ENCODE measurements at places on chromosomes 3 and 15.

GRCh38 chr3:101827211-101828174, 21.8 kb upstream of the NFKBIZ start:
- DNase-seq: peak; percentile 84

DNA sequence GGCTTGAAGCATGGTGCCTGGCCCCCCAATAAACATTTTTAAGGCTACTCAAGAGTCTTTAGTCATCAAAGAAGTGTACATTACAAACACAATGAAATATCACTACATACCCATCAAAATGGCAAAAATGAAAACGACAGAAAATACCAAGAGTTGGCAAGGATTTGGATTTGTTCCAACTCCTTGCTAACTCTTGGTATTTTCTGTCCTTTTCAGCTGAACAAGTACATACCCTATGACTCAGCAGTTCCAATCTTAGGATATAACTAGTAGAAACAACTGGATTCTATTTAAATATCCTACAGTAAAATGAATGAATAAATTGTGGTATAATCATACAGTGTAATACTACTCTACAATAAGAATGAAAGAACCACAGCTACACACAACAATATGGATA, 25.1 kb upstream of the GABPB1 start:
- no peak for DNase-seq

DNA sequence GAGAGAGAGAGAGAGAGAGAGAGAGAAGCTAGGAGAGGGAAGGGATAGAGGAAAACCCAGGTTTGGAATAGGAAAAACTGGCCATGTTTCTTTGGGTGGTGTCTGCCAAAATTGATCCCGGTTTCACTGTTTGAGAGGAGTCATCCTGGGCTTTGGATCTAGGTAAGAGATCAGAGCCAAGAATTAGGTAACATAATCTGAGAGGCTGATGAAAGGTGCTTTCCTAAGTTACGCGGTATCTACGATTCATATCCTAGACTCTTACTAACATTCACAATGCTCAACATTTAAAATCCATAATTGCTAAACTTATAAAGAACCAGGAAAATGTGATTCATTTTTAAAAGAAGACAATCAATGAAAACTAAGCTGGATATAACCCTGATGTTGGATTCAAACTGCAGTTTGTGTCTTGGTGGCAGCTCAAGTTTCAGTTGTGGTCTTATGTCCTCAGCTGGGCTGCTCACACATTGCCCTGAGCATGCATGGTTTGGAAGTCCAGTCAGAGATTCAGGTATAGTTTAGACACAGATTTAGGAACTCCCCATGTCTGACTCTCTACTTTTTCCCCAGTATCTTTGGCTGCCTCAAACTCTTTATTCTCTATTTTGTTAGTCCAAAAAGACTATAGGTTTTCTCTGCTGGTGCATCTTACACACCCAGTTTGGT, 42.5 kb upstream of the FMN1 start:
- no peak for DNase-seq

GRCh38 chr3:120645083-120645845, 36.8 kb downstream of the HGD start:
- DNase-seq: no peak

DNA sequence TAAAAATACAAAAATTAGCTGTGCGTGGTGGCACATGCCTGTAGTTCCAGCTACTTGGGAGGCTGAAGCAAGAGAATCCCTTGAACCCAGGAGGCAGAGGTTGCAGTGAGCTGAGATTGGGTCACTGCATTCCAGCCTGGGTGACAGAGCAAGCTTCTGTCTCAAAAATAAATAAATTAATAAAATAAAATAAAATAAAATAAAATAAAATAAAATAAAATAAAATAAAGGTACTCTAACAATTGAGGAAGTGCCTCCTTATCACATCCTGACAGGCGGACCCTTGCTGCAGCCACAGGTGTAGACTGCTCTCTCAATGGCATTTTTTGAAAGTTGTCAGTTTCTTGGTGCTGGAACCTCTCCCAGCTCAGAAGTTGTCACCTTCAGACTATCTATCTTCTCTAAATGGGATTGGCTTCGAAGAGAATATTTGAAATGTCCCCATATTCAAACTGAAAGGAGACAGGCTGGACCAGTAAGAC, 304.1 kb downstream of the RORA start:
- DNase-seq: no peak

GRCh38 chr3:49673715-49674496, at the start of gene APEH:
TSS of gene APEH (plus strand) at chr3:49674351. CDS start at chr3:49674402, 51 bp downstream.
- peak; percentile 89 for DNase-seq

- no peak for DNase-seq
Observed at GRCh38 chr15:40807888-40808461, 702 bp upstream of the DNAJC17 start.

- DNase-seq: no peak
Observed at GRCh38 chr3:122409446-122409845, 6.4 kb downstream of the WDR5B start.

DNA sequence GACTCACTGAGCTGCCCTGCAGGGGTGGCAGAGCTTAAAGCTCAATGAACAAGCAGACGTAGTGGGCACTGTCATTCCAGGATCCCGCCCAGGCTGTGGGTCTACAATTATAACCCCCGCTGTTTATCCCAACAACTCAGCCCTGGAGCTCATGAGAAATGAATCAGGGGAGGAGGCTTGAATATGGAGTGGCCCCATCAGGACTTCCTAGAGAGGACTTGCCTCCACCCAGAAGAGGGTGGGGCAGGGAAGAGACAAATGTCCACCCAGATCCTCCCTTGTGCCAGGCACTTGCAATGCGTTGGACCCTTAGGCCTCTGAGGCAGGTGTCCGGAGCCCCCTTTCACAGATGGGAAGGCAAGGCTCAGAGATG, 33.0 kb downstream of the SLC6A20 start:
- no peak for DNase-seq

- no peak for DNase-seq
Observed at GRCh38 chr15:84003791-84004503, 231.6 kb upstream of the GOLGA6L4 start.

- no peak for DNase-seq
Observed at GRCh38 chr15:68542771-68543164, 36.0 kb upstream of the CORO2B start.

DNA sequence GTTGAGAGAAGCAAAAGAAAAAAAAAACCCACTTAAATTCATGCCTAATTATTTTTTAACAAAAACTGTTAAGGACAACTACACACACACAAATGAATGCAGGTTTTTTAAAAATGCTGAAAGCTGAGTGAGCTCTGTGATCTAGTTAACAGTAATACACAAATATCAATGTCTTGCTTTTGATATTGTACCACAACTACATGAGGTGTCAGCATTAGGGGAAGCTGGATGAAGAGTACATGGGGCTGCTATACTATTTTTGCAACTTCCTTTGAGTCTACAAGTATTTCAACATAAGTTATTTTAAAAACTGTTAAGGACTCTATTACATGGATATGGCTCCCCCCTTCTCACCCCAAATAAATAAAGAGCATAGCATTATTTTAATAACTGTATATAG, 44.7 kb downstream of the SUCLG2 start:
- DNase-seq: no peak

DNA sequence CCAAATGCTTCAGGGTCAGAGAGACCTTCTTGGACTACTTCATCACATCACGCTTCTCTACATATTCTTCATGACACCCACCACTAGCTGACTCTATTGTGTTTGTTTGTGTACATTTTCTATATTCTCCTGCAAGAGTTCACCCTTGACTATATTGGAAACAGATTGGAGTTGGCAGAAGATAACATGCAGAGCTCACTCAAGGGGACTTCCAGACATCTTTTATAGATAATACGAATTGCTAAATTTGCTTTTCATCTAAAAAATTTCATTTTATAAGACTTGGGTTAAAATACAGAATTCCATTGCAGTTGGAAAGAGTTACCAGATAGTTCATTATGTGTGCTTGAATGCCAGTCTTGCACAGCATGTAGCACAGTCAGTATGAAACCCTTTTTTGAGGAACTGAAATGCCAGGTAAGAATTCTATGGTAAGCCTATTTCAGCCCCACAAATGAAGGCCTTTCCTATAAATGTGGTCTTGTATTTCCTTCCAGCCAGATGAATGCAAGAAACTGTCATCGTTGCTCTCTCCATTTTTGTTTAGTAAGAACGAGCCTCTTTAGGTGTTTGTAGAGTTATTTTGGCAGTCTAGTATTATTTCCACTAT, 177.6 kb downstream of the GHSR start:
- DNase-seq: no peak

DNA sequence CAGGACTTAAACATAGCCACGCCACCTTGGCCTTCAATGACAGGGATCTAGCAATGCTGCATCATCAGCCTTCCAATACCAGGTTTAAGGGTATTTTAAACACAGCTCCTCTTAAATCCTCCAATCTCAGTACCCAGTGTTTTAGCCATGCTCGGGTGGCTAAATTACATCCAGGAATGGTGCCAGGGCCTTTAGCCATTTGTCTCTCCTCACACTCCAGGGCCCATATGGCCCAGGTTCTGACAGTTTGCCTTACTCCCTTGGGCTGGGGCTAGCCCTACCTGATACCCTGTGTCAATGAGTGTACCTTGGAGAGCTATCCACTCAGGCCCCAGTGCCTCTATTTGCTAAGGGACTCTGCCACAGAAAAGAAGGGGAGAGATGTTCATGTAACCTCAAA, 29.4 kb downstream of the ZNF589 start:
- no peak for DNase-seq

DNA sequence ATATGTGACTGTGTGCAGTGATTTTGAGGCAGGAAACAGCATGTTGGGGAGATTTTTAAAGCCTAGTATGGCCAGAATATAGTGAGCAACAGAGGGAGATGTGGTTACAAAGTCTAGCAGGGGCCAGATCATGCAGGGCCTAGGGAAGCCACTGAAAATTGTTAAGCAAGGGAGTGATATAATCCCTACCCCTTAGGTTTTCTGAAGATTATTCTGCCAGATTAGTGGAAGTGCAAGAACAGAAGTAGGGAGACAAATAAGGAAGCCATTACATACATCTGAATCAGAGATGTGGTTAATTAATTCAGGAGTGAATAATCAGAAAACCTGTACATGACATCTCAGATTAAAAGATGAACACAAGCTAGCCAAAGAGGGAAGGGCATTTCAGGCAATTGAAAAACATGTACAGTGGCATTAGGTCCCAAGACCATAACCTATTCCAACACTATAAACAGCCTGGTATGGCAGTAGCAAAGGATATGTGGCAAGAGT, 54.8 kb downstream of the MSL2 start:
- peak; percentile 35 for DNase-seq

- no peak for DNase-seq
Observed at GRCh38 chr3:193915099-193915498, 220.8 kb upstream of the HES1 start.

GRCh38 chr3:182410051-182410450, 383.3 kb upstream of the ATP11B start:
- DNase-seq: no peak

- no peak for DNase-seq
Observed at GRCh38 chr3:43964640-43965039, 273.9 kb downstream of the ABHD5 start.

DNA sequence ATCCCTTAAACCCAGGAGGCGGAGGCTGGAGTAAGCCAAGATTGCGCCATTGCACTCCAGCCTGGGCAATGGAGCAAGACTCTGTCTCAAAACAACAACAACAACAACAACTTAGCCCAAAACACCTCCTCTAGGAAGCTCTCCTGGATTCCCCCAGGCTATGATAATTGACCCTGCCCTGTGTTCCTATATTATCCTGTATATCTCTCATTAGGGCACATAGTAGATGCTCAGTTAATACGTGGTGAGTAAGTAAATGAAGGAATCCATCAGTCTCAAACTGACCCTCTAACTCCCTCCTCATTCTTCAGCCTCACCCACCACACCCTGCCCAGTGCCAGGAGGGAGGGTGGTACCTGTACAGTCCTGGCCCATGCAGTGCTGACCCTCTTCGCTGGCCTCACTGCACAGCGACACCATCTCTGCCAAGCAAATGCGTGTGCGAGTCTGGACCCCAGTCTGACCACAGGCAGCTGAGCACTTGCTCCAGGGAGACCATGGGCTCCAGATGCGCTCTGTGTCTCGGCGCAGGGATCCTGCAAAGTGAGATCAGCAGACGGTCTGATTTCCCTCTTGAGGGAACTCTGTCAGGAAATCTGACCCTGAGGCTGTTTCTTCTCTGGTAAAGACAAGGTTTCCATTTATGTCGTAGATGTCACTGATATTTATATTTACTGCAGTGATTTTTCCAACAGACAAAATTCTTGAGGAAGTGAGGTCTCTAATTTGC, 6.2 kb downstream of the CILP start:
- DNase-seq: no peak

DNA sequence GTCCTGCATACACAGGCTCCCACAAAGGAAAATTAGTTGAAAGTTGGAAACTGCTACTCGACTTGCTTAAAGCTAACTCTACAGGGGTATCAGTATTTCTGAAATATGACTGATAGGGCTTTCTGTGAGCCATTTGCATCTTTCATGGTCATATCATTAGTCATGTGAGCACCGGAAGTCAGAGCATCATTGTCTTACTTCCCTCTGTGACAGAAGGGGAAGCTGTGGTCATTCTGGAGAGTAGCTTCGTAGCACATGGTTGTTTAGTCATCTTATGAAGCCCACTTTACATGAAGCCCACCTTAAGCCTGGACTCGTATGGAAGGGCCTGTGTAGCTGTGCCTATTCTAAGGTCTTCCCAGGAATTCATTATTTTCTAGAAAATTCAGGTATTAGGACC, 69.0 kb downstream of the COL6A5 start:
- DNase-seq: no peak
